ENCODE measurements at places on chromosomes 4 and X. TPM values are rescaled to one million over a fixed set of nuclear protein-coding genes. Genes with fewer than 3 reads are reported as not detected.
A peak's percentile ranks its signal among the peaks of the same experiment; 100 is the strongest.

GRCh38 chr4:125049711-125050110, 265.0 kb upstream of the FAT4 start:
- no peak overlapping the region for H3K4me3 ChIP-seq
- no peak overlapping the region for H3K27ac ChIP-seq
- no peaks in the 10 kb centered on the region for H3K27me3 ChIP-seq
- DNase-seq: peak; percentile 12

- H3K4me1 ChIP-seq: peaks cover 6% of the 10 kb centered on the region
- peak; percentile 59 for DNase-seq
- H3K4me3 ChIP-seq: peak overlapping the region; percentile 39
- H3K27ac ChIP-seq: no peak overlapping the region
Measured at GRCh38 chr4:185656467-185656931, 121.2 kb upstream of the PDLIM3 start.

DNA sequence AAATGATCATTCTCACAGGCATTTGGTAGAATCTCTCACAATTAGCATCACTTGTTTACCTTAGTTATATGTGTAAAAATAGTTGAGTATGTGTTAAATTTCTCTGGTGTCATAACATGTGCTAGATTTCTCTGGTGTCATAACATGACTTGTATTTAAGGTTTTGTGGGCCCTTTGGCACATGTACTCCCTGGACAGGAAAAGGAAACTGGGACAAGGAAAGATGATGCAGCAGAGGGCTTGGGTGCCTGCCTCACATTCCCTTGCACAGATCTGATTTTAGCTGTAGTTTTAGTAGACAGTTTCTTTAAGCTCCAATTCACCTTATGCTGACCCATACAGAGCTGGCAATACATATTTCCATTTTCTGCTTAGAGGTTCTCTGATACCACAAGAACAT, 726.0 kb downstream of the C4orf33 start:
- no peak overlapping the region for H3K4me3 ChIP-seq
- no peaks in the 10 kb centered on the region for H3K36me3 ChIP-seq
- DNase-seq: no peak
- H3K27me3 ChIP-seq: no peaks in the 10 kb centered on the region
- H3K4me1 ChIP-seq: no peaks in the 10 kb centered on the region

DNA sequence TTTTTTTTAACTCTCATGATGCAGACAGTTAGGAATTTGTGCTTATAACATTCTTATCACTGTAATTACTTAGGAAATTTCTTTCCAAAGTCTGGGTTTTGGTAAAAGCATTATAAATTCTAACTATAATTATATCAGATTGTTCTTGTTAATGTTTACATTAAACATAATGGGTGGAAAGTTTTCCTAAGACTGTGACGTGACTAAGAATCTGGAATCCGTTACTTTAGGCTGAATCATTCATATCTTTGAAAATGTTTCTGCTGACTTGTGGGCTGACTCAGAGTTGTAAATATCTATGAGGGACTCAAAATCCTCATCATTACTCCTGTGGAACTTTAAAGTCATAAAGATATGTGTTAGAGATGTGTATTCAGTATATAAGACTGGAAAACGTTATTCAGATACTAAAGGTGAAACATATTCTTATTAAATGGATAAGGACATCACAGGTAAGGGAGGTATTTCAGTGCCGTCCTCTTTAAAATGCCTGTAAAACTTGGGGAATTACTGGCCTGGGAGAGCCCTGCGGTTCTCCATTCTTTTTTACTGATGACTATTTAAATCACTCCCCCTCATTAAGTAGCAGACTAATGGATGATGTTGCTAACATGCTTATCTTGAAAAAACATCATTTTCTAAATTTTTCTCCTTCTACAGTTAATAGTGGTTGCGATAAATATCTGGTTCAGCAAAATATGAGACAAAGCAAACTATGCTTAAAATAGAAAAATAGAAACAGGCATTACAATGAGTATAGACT, 159.0 kb downstream of the DCLK2 start:
- H3K4me1 ChIP-seq: peaks cover 46% of the 10 kb centered on the region
- peak overlapping the region; percentile 82 for H3K27ac ChIP-seq
- peak overlapping the region; percentile 57 for H3K4me3 ChIP-seq

GRCh38 chr4:73419106-73420038, 15.3 kb downstream of the ALB start:
- no peaks in the 10 kb centered on the region for H3K36me3 ChIP-seq
- H3K4me1 ChIP-seq: no peaks in the 10 kb centered on the region
- H3K27me3 ChIP-seq: peaks cover 7% of the 10 kb centered on the region
- no peak overlapping the region for H3K4me3 ChIP-seq
- DNase-seq: no peak
- H3K27ac ChIP-seq: no peak overlapping the region

DNA sequence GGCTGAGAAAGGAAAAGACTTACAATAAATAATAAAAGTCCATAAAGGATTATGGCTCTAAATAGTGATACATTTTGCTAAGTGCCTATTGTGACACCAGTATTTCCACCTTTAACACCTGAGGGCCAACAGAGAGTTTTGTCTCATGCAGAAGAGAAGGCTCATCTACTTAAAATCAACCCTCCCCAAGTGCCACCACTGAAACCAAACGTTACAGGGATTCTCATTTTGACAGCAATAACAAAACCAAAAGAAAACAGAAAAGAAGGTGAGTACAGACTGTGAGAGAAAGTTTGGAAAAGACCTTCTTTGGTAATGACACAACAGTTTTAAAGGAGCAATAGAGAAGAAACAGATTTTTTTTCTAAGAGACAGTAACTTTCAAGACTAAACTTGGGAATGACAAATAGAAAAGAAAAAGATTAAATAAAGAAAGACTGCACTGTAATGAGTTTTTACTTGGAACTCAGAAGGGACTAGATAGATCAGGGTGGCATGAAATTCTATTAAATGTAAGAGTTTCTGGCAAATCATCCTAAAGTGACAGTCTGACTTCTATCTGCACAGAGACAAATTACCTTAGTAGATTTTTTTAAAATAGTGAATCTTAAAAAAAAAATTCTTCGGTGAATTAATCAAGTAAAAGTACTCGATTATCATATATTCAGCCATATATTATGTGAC, 109.7 kb downstream of the ZNF827 start:
- no peaks in the 10 kb centered on the region for H3K36me3 ChIP-seq
- no peaks in the 10 kb centered on the region for H3K27me3 ChIP-seq
- H3K27ac ChIP-seq: peak overlapping the region; percentile 46

DNA sequence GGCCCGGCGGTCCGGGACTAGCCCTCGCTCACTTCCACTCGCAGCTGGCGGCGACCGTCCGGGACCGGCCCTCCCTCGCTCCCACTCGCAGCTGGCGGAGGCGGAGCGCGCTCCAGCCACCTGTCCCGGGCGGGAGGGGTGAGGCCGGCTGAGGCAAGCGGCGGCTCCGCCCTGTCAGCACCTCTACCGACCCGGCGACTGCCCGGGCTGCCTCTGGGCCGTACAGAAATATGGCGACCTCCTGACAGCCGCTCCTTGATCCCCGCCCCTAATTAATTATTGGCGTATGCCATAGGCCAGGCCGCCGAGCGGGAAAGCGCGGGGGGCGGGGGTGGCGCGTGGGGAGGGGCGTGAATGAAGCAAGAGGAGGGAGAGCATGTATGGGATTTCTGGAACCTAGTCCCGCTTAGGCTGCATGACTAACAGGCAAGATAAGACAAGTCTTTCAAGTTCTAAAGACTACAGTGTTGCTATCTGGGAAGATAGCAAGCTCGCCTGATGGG, at the start of gene MORC4:
MORC4 (minus strand) TSS at position 200 of the 503 bp plus-strand sequence. CDS start 243 bp downstream, outside the sequence.
- no peaks in the 10 kb centered on the region for H3K4me1 ChIP-seq
- DNase-seq: peak; percentile 63
- peak within 1 kb of the TSS; percentile 88 for H3K4me3 ChIP-seq
- H3K27ac ChIP-seq: peak within 1 kb of the TSS; percentile 72
- no peaks in the 10 kb centered on the region for H3K36me3 ChIP-seq

DNA sequence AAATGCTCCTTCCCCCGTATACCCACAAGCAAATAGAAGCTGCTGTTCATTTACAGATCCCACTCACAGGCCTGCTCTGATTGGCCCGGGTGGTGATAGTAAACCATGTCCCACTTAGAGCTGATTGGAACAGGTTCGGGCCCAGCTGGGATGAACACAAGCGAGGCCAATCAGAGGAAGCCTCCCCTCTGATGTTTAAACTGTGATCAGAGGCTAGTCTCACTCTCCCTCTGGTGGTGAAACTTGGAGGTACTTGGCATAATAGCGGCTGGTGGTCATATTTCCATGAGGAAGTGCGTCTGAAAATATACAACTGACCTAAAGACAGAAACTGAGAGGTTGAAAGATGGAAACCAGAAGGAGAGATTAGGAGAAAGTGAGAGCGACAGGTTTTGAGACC, 51.5 kb upstream of the TRPC3 start:
- peak; percentile 12 for DNase-seq
- no peak overlapping the region for H3K4me3 ChIP-seq
- no peaks in the 10 kb centered on the region for H3K36me3 ChIP-seq
- H3K27ac ChIP-seq: no peak overlapping the region

- H3K4me1 ChIP-seq: no peaks in the 10 kb centered on the region
- no peak overlapping the region for H3K4me3 ChIP-seq
- no peak for DNase-seq
- H3K27me3 ChIP-seq: no peaks in the 10 kb centered on the region
Measured at GRCh38 chr4:88075336-88075735, 67.9 kb downstream of the PKD2 start.

- no peaks in the 10 kb centered on the region for H3K27me3 ChIP-seq
- H3K4me1 ChIP-seq: peaks cover 11% of the 10 kb centered on the region
- no peaks in the 10 kb centered on the region for H3K36me3 ChIP-seq
- H3K27ac ChIP-seq: no peak overlapping the region
Measured at GRCh38 chr4:3364634-3365314, 72.0 kb downstream of the RGS12 start.

DNA sequence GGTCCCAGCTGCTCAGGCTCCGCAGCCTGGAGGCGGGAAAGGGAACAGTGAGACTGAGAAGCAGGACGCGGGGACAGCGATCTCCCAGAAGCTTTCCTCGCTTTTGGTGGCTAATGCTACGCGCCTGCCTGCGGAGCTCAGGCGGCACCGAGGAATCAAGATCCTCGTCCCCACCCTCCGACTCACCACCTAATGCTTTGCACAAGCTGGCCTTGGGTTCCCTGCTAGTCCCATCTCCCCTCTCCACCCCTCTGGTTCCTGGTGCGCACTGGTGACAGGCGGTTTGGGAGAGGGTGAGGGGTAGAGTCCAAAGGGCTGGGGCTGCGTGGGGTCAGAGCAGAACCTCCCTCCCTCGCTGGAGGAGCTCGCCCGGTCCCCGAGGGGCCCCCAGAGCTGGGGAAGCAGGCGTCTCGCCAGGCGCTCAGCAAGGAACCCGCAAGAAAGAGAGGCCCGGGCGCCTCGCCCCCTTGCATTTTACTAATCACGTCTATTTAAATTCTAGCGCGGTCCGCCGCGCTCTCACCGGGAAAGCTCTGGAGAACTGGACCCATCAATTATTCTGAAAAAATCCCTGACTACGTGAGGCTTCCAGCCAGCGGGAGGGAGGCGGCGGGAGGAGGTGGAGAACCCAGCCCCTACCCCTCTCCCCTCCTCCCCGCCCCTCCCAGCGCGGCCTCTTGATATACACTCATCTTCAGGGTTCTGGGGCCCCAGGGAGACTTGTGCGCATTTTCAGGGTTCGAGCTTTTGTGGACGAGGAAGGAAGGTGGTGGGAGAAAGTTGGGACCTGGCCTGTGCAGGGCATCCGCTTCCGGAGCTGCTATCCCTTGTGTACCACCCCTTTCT, 9.1 kb downstream of the POU4F2 start:
- DNase-seq: peak; percentile 16
- no peaks in the 10 kb centered on the region for H3K4me1 ChIP-seq
- H3K4me3 ChIP-seq: no peak overlapping the region
- no peak overlapping the region for H3K27ac ChIP-seq

DNA sequence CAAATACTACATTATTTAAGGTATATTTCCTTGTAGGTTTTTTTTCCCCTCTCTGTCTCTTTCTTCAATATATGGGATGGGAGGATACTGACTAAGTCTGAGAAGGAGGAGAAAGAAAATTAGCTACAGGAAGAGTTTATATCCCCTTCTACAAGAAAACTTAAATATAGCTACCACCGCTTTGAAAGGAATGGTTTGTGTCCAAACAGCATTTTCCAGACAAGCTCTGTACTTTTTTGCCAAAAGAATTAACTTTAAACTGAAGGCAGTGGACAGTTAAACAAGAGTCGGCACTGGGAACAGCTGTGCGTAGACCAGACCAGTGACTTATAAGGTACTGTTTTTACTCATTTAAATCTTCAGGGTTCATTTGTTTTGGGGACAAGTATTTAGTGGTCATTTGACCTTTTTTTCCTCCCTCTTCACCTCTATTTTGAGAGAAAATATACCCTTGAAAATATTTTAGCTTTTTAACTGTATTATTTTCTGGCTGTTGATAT, 303.7 kb downstream of the ARHGAP24 start:
- H3K27me3 ChIP-seq: no peaks in the 10 kb centered on the region
- peak; percentile 67 for DNase-seq
- H3K4me3 ChIP-seq: peak overlapping the region; percentile 91

DNA sequence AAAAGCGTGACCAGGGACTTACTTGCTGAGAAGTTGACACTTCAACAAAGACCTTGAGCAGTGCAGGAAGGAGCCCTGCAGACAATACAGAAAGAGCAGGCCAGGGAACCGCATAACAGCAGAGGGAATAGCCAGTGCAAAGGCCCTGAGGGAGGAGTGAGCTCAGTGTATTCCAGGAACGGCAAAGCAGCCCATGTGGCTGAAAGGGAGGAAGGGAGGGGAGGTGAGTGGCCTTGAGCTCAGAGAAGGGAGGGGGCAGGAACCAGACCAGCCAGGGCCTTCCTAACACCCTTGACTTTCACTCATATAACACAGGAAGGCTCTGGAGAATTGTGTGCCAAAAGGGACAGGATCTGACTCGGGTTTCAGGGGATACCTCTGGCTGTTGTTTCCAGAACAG, 112.2 kb downstream of the BCOR start:
- no peak overlapping the region for H3K4me3 ChIP-seq
- no peaks in the 10 kb centered on the region for H3K36me3 ChIP-seq
- H3K27ac ChIP-seq: no peak overlapping the region
- no peaks in the 10 kb centered on the region for H3K4me1 ChIP-seq

DNA sequence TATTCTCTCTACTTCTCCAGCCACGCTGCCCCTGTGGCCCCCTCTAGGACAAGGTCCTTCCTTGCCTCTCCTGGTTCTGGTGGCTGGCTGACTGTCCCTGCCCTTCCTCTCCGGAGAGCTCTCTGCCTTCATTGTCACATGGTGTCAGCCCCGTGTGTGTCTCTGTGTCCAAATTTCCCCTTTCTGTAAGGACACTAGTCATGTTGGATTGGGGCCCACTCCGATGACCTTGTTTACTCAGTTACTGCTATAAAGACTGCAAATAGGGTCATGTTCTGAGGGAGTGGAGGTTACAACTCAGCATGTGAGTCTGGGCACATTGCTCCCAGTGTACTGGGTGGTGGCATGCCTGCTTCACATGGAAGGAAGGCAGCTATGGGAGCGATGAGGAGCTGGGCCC, 129.5 kb upstream of the PSAPL1 start:
- H3K27me3 ChIP-seq: no peaks in the 10 kb centered on the region
- no peak overlapping the region for H3K27ac ChIP-seq
- no peak overlapping the region for H3K4me3 ChIP-seq
- no peaks in the 10 kb centered on the region for H3K4me1 ChIP-seq

- no peaks in the 10 kb centered on the region for H3K4me1 ChIP-seq
- DNase-seq: no peak
- no peaks in the 10 kb centered on the region for H3K27me3 ChIP-seq
- H3K4me3 ChIP-seq: no peak overlapping the region
Measured at GRCh38 chrX:132750331-132751062, 207.9 kb downstream of the HS6ST2 start.

FRG1 gene
- 29.7 TPM for total RNA-seq

MAGEA9B gene
- not detected for total RNA-seq

ALB gene
- total RNA-seq: not detected

PABPC1L2B gene
- not detected for total RNA-seq

ERCC6L gene
- total RNA-seq: 1.9 TPM

BCOR gene
- total RNA-seq: 17.6 TPM

HELT gene
- total RNA-seq: not detected

TMEM154 gene
- total RNA-seq: 17.2 TPM

MORC4 gene
- 23.7 TPM for total RNA-seq

KCTD8 gene
- not detected for total RNA-seq

FHDC1 gene
- 0.25 TPM for total RNA-seq
